ENCODE measurements at places on chromosomes 12 and 14.

- peak; percentile 62 for DNase-seq
These were observed 73.8 kb downstream of the SYNE3 start for GRCh38 chr14:95442633-95443021.

DNA sequence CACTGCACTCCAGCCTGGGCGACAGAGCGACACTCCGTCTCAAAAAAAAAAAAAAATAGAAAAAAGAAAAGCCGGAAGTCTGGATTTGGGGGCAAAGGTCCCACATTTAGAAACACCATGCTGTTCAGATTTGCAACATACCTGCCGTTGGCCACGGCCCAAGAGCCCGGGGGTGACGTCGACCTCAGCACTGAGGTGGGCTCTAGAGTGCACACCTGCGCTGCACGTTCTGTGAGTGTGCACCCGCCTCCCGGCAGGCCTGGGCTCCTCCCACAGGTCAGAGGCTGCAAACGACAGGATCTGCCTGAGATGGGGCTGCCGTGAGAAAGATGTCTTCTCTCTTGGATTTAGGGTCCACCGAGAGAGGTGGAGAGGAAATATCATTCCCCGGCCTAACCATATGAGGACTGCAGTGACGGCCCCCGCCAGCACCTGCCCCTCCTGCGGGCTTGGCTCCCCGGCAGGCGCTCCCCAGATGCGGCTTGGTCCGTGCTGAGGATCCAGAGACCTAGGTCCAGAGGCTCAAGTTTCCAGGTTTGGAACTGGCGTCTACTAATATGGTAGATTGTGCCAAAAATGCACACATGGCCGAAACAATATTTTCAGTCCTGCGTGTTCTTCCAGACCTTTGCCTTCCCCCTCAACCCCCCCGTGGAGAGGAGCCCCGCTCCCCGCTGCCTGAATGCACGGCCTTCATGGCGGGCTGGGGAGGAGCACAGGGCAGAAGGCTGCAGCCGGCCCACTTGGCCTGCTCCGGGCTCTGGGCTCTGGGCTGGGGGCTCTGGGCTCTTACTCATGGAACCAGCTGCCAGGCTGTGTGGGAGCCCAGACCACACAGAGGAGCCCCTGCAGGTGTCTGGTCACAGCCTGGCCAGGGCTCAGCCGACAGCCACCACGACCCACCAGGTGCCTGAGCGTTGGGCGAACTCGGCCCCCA is 58.8 kb upstream of the FBRSL1 start:
- DNase-seq = no peak

DNA sequence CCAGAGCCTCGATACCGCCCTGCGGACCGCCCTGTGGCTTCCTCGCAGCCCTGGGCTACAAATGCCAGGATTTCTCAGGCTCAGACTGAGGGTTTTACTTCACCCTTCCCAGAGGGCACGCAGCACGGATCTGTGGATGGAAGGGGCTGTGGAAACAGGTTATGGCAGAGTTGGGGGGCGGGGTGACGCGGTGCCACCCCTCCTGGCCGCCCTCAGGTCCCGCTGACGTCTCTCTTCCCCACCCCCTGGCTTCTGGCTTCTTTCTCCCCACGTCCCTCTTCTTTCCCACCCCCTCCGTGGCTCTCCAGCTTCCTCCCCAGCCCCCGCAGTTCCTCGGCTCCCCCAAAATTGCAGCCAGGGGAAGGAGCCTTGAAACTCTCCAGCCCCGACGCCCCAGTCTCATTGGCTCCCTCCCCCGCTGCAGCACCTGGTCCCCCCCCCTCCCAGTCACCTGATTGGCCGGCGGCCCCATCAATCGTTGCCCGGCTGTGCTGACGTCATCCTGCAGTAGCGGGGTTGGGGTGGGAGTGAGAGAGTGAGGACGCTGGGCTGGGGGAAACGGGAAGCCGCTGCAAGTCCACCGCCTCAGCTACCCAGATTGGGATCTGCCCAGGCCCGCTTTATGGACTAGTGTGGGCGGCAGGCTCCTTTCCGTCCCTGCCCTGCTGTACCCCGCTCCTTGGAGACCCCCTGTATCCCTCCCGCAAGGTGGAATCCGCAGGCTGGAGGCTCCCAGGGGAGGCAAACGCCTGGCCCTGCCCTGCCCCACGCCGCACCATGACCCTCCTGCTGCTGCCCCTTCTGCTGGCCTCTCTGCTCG is at the start of gene CLSTN3:
TSS of gene CLSTN3 (plus strand) at position 500 of the 820 bp plus-strand sequence. CDS start at position 778, 278 bp downstream.
- peak; percentile 84 for DNase-seq

- DNase-seq = no peak
These were observed 2.8 kb upstream of the TSPAN8 start for GRCh38 chr12:71160585-71160984.

DNA sequence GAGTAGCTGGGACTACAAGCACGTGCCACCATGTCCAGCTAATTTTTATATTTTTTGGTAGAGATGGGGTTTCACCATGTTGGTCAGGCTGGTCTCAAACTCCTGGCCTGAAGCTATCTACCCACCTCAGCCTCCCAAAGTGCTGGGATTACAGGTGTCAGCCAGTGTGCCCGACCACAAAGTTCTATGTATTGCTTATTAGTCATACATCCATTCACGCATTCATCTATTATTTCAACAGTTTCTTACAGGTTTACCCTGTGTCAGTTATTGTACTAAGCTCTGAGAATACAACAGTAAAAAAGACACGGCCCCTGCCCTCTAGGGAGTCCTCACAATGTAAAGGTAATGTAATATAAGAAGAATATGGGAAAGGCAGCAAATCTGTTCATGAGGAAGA is 188.9 kb upstream of the BTG1 start:
- no peak for DNase-seq

DNA sequence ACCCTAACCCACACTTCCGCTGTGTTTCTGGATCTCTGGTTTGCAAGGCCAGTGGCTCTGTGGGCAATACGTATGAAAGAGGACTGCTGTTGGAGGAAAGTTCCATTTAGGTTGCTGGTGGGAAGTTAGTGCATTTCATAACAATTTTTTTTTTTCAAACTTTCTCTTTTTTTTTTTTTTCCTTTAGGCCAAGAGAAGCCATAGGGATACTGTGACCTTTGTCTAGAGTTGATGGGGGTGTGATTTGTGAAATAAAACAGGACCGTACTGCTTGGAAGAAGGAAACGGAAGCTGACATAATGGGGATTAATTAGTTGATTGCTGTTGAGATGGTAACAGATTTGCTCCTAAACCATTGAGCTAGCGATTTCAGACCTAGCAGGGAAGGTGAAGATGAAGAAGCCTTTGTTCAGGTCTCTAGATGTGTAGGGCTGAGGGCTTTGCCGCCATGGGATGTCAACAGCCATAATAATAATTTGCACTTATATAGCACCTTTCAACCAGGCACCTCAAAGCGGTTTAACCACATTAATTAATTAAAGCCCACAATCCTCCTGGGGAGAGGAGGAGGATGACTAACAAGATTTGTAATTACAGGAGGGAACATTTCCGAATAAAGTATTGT is 315.3 kb downstream of the ZFP36L1 start:
- no peak for DNase-seq

- no peak for DNase-seq
These were observed 122.1 kb upstream of the PARP11 start for GRCh38 chr12:3995306-3995705.

DNA sequence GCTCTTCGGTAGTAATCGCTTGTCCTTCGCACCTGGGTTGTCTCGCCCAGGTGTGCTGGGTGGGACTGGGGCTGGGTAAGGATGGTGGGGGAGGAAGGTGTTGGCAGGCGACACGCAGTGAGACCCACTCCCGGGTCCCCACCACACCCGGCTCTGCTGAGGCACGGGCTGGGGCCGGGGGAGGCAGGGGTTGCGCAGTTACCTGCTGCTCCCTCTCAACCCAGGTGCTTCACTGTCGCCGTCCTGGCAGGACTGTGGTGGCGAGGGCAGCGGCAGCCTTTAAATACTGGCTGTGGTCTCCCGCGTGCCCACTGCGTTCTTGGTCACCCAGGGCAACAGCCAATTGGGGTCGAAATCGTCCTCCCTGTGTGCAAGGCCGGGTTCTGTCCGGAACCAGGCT is at the start of gene CCER1:
TSS of gene CCER1 (minus strand) at position 256 of the 400 bp plus-strand sequence. CDS start 434 bp downstream, outside the sequence.
- no peak for DNase-seq

- DNase-seq = no peak
These were observed 338.3 kb downstream of the EMP1 start for GRCh38 chr12:13534645-13535398.

DNA sequence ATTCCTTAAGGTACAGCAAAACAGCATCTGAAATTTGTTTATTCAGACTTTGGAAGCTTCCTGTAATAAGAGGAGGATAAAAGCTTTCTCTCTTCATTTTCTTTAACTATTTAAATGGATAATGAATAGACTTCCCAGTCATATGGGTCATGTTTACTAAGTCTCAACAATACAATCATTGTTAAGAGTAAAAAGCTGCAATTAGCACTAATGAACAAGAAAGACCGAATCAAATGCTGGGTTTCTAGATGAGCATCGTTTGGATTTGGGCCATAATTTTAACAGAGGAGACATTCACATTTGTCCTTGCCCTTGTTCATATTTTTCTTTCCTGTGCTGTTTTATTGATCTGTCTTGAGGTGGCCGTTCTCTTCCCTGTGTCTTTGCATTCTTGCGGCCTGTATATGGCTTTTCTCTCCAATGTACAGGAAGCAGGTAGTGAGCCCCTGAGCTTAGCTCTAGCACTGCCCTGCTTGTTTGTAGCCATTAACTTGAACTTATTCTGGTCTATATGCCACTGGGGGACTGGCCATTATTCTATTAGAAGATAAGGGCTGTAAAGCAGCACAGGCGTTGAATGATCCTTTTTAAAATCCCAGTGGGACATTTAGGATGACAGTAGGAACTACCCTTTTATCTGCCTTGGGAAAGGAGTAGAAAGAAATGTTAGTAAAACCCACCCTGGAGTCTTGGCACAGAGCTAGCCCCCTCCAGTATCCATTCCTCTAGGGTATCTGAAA is 34.6 kb downstream of the ABHD12B start:
- no peak for DNase-seq

DNA sequence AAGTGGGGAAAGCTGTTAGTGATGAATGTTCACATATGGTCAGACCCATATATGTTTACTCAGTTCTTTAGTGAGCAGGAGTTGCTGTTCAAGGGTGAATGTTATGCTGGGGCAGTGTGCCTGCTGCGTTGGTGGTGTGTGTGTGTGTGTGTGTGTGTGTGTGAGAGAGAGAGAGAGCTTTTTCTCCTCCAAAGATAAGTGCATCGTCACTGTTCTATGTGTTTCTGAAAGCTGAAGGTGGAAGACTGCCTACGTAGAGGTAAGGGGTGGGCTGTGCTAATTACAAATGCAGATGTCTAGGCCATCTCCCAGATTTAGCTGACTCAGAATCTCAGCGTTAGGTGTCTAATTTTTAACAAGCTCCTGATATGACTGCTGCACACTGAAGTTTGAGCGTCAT is 10.5 kb downstream of the GABARAPL1 start:
- DNase-seq = no peak

GRCh38 chr12:115687094-115687493 is 590.4 kb downstream of the MED13L start:
- no peak for DNase-seq

GRCh38 chr12:9049520-9050133 is 60.3 kb downstream of the KLRG1 start:
- DNase-seq = peak; percentile 74

- DNase-seq = no peak
These were observed 30.6 kb upstream of the FBXO34 start for GRCh38 chr14:55240526-55241178.

GRCh38 chr12:68786929-68787328 is 21.0 kb upstream of the MDM2 start:
- no peak for DNase-seq

DNA sequence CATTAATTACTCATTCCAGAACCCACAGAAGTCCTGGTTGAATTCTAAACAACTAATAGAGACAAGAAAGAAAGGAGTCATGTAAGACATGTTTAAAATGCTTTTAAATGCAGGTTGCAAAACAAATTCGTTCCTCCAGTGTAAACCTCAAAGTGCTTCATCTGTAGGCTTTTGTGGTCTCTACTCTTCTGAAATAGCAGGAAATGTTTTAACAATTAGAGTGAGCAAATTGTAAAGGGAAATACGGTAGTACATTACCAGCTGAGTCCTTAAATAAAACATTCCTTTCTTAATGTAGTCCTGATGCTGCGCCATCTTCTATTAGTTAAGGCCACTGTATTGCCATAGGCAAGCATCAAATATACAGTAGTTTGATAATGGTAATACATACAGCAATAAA is 1934.2 kb upstream of the SEL1L start:
- DNase-seq = no peak

GRCh38 chr12:22410486-22410885 is 76.0 kb upstream of the ST8SIA1 start:
- no peak for DNase-seq

GRCh38 chr12:6313326-6313940 is 3.0 kb downstream of the PLEKHG6 start:
- DNase-seq = no peak

DNA sequence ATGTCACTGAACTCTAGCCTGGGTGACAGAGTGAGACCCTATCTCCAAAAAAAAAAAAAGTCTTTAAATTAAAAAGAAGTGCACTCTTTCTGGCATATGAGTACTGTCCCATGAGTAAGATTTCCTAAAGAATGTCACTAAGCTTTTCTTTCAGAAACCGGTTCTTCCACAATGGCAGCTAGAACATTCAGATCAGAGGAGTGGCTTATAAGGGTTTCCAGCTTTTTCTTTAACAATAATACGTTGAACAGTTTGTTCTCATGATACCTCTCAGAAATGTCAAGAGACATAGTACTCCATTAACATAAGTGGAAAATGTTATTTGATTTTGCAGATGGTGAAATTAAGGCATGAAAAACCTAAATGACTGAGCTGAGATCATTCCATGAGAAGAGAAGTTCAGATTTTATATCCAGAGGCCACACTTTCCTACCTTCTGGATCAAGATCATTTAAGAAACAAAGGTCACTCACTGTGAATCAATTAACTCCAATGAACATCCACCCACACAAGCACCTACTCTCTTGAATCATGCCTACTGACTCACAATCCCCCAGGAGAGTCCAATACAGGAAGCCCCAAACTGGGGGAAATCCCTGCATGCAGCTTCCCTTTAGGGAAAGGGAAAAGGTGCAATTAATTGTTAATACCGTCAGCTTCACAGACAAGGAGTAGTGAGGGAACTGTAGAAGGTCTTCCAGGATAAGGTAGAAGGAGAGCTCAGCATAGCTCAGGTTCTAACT is 86.9 kb downstream of the SPTSSA start:
- DNase-seq = no peak

GRCh38 chr12:64459394-64459891 is 7.5 kb downstream of the TBK1 start:
- DNase-seq = peak; percentile 51

DNA sequence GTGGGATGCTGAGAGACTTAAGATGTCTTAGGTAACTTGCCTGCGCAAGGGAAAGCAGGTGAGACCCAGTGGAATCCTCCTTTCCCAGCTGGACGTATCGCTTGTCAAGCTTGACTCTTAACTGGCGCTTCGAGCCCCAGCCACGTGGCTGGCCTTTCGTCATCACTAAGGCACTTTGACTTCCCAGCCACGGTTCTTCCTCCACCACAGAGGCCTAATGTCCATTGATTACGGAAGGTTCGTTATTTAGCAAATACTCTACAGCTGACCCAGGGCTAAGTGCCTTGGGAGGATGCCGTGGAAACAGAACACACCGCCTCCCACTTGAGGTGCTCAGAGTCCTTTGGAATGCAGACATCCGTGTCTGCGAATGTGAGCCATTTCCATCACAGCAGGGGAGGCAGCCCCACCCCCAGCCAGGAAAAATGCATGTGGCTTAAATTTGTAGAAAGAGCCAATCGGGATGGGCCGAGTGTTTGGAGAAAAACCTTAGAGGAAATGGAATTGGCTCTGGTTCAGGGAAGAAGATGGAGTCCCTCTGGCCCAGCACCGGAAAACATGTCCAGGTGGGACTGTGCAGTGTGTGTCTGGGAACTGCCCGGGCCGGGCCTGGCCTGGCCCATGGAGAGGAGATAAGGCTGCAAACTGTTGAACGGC is 115.7 kb downstream of the PLXNC1 start:
- no peak for DNase-seq
